ENCODE measurements at places on chromosomes 6 and 20.

DNA sequence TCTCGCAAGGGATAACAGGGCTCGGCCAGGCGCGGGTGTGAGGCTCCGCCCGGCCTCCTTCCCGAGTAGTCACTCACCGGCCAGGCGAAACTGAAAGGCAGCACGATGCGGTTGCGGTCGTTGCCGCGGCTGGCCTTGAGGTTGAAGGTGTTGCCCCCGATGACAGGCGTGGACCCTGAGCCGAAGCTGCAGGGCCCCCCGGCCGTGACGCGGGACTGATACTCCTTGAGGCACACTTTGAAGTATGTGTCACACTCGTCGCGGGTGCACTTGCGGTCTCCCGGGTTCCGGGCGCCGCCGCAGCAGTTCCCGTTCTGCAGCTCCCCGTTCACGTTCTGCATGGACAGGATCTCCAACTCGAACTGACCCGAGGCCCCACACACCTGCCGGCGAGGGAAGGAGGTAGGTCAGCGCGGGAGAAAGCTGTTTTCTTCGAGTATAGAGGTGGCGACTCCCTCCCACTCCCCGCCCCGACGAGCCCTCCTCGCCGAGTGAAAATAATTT lies 1.1 kb downstream of the JAG1 start:
- no peak for DNase-seq

- DNase-seq, result no peak
Measured at GRCh38 chr20:24911461-24911860, 37.6 kb upstream of the CST7 start.

GRCh38 chr6:30834646-30835045 lies 49.7 kb upstream of the DDR1 start:
- no peak for DNase-seq

- DNase-seq, result peak; percentile 67
Measured at GRCh38 chr20:50110141-50111047, 2.6 kb downstream of the UBE2V1 start.
